KBM-7 (cell line): ENCODE measurements at places on chromosomes 1 and 21.

DNA sequence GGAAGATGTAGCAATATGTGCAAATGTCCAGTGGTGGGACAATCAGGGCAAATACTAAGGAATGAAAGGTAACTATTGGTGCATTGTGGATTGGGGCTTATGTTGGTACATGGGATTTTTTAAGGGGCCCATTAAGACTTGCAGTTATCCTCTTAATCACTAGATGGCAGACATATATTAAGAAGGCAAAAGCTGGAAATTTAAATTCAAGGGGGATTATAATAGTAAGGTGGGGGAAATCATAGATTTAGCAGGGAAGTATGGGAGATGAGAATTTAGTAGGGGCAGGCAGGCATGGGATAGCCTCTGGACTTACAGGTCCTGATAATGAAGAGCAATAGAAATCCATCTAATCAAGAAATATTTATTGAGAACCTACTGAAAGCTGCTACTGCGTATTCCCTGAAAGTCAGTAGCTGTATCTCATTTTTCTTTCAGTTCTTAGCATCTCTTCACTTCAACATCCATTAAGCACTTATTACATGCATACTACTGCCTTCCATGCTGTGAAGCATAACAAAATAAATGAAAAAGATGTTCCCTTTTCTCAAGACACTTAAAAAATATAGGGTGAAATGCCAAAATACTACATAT is 251.8 kb downstream of the CRB1 start:
- DNase-seq = peak; percentile 56

- no peak for DNase-seq
Observed at GRCh38 chr1:9081473-9081872, 12.0 kb upstream of the SLC2A5 start.

DNA sequence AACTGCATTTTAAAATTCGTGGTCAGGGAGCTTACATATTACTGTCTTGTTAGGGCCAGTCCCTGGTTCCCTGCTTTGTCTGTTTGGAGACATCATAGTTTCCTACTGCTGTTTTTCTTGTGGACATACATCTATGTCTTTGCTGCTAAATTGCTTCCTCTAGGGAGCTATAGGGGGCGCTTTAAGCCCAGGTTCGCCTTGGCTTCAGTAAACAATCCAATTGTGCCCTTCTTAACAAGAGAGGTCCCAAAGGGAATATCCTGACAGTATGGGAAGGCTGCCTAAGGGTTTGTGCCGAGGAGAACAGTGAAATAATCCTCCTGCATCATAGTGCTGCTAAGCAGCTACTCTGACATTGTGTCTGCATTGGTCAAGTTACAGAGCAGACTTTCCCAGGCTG is 112.5 kb downstream of the USH2A start:
- peak; percentile 2 for DNase-seq

- peak; percentile 31 for DNase-seq
Observed at GRCh38 chr1:18581420-18581880, 49.2 kb upstream of the PAX7 start.

DNA sequence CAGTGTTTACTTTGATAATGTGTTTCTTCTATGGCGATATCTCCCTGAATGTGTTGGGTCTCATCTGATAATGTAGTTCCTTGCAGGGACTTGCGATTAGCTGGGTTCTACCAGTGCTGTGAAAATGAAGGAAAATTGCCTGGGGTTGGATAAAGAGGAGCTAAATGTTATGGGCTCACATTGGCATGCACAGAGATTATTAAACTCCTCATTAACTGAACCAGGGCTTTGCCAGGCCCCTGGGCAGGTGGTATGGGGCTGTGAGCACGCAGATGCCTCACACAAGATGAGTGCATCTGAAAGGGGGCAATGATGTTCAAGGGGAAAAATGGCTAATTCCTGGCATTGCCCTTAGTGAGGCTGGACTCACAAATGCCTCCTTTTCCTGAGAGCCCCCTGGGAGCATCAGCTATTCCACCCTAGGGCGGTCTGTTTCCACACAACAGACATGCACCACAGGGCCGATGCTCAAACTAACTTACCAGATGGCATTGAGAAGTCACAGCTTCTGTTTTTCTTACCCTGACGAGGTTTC is 321.1 kb downstream of the SEC16B start:
- DNase-seq = no peak

DNA sequence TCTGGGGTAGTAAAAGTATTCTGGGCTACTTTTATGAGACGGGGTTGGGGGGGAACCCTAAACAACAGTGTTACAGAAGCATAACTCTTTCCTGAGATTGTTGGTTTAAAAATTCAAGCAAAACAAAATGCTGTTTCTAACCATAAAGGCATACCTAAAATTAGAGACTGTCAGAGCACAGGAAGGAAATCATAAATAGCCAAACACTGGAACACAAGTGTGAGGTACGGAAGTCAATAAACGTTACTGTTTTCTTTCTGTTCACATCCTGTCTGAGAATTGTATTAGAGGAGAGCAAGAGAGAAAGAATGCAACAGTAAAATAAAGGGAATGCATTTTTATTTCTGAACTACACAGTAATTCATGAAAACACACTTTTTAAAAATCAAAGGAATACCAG is 42.8 kb upstream of the IL12RB2 start:
- DNase-seq = peak; percentile 28

DNA sequence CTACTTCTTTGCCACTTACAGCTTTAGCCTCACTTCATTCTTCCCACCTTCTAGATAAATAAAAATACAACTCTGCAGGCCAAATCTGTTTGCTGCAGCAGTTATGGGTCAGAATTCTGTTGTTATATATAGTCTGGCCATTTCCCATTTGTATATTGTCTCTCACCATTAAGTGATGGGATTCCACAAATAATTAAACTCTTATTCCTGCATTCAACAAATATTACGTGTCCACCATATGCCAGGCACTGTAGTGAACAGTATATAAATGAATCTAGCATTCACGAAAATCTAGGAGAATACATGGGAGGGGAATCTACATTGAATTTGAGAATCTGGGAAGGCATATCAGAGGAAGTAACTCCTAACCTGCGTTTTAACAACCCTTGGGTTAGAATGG is 5.7 kb upstream of the GLRX2 start:
- DNase-seq = no peak

- no peak for DNase-seq
Observed at GRCh38 chr21:14725219-14725618, 179.1 kb upstream of the SAMSN1 start.

DNA sequence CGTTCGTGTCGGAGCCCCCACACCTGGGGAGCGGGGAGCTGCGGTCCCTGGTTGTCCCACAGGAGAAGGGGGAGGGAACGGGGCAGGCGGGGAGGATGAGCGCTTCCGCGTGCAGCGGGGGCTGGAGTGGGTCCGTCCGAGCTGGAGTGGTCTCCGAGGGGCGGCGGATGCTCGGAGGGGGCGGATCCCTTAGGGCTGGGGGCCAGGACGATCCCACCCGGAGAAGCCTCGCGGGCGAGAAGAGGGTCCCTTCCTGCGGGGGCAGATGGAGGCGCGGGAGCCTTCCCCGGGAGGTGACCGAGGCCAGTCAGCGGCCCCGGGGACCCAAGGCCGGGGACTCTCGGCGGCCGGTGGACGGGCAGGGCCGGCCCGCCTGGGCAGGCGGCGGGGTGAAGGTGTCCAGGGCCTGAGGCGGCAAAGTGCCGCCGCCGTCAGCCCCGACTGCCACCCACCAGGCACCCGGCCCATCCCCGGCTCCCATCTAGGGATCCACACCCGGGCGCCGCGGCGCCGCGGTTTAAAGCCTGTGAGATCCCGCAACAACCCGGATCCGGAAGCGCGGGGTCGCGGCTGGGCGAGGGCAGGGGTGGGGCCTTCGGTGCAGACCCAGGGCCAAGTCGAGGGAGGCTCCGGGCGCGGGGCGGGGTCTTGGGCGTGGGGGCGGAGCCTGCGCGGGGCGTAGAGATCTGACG is 5.3 kb upstream of the CCDC27 start:
- DNase-seq = peak; percentile 75

DNA sequence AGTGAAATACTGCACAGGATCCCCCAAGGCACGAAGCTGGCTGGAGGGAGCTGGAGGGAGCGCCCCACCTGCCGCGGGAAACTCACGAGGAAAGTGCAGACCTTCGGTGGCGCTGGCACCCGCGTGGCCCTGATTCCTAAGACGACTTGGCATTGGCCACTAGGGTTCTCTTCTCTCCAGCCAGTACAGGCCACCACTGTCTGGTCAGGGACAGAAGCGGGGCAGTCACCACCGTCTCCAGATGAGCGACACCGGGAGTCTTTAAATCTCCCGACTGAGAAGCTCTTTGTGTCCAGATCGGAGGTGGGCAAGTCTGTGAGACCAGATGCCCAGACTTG is 19.2 kb upstream of the CHIA start:
- DNase-seq = no peak

GRCh38 chr1:169491845-169492281 is 6.1 kb upstream of the SLC19A2 start:
- no peak for DNase-seq

DNA sequence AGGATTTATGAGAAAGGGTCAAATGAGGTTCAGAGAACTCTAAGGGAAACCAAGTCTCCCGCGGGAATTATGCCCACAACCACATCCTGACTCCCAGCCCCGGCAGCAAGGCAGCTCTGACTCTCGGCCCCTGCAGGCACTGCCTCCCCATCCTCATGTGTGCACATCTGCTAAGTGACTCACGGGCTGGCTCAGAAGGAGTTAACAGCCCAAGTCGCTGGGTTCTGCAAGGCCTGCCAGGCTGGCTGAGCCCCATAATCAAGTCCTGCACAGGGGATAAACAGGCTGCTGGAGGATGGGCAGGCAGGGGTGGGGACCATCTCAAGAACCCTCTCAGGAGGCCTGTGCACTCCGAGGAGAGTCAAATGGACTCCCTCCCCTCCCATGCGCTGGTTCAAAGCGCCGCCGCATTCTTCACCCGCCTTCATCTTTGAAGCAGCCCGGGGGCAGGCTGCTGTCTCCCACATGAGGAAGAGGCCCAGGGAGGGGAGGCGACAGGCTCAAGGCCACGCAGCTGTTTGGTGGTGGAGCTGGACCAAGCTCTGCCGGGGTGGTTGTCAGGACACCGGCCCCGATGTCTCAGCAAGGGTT is 344.3 kb downstream of the MATN1 start:
- no peak for DNase-seq

DNA sequence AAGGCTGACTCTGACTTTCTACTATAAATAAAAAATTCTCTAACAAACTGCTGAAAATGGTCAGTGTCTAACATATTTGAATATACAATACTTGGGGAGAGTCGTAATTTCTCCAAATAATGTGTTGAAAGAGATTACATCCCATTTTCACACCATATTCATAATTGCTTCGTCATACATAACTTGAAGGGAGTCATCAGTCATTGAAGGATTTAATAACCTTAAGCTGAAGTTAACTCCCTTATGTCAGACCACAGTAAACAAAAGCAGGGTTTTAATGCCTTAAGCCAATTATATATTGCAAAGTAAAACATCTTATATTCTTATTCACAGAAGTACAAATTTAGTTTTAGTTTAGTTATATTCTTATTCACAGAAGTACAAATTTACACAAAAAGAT is 129.9 kb downstream of the RERE start:
- no peak for DNase-seq

- DNase-seq = peak; percentile 34
Observed at GRCh38 chr1:180155182-180155682, 563 bp downstream of the QSOX1 start.

- no peak for DNase-seq
Observed at GRCh38 chr1:232139444-232139843, 490.5 kb downstream of the SIPA1L2 start.

GRCh38 chr1:179023946-179024650 is 1.6 kb upstream of the FAM20B start:
- DNase-seq = no peak

- no peak for DNase-seq
Observed at GRCh38 chr21:41370840-41371684, 9.2 kb downstream of the MX2 start.

DNA sequence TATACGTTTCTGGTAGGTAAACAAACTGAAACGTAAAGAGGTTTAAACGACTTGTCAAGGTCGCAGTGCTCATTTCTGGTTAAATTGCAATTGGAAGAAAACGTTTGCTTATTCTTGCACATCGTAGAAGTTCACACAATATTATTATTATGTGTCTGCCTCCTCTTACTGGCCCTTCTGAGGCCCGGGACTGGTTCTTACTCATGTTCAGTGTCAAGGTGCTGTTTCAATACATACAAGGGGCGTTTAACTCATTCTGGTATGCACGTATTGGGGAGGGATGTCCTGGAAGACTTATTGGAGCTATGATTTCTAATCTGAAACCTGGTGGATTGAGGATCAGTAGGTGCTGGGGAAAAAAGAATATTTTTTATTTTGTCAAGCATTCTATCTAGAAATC is 932 bp downstream of the RPF1 start:
- no peak for DNase-seq

DNA sequence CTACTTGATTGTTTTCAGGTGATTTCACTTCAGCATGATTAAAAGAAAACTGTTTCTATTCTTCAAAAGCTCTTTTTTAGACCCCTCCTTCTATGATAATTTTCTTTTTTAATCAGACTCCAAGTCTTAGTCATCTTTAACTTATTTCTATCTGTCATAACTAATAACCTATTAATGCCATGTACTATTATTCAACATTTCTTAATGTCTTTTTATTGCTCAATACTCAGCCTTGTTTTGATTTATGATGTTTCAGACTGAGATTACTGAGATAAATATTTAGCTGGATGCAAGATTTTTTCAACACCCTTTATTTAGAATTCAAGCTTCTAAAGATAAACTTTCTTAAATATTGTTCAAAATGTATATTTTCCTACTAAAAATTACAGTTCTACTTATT is 53.6 kb downstream of the ATP6V1G3 start:
- no peak for DNase-seq

GRCh38 chr1:234838182-234838581 is 228.2 kb upstream of the IRF2BP2 start:
- peak; percentile 58 for DNase-seq

DNA sequence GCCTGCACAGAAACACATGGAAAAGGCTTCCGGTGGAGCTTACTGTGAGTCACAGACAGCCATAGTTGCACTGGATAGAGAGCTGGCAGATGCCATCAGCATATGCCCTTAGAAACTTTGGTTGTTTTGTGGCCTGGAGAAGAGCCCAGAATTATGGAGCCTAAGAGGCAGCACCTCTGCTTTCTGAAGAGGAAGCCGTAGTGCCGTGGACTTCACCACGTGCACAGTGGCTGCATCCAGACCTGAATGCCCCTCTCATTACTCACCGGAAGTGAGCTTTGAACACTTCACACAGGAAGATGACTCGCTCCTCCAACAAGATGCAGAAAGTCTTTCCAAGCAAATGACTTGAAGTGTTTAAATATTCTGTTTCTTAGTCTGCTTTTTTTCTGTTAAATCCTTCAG is 28.4 kb downstream of the JUN start:
- peak; percentile 81 for DNase-seq
